ENCODE measurements at places on chromosomes 4 and X.

DNA sequence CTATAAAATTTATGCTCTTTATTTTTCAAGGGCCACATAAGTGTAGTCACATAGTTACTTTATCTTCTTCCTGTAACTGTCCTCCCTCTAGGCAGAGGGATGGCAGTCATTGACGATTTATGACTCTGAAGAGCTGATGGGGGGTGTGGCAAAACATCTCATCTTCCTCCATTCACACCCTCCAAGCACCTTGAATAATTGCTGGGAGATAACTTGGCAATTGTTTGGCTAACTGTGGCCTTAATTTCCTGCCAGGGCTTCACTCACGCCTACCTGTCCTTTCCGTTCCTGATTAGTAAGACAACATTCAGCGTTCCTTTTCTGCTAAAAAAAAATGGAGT lies 329.2 kb downstream of the ARHGAP10 start:
- DNase-seq, result no peak

DNA sequence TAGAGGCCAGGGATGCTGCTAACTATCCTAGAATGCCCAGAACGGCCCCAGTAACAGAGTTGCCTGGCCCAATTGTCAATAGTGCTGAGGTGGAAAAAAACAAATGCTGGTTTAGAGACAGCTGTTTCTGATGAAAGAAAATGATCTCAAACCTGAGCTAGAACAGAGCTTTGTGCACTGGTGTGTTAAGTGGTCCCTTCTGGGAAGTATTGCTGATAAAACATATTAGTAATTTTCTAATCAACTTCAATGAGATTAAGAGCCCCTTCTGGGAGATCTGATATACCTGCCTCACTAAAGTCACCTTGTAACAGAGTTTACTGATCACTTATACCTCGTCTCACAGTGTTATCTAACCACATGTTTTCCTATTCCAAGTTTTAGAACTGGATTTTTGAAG lies 42.1 kb downstream of the SMPX start:
- no peak for DNase-seq

- DNase-seq, result no peak
Measured at GRCh38 chr4:70761276-70761816, 39.6 kb downstream of the RUFY3 start.

- DNase-seq, result no peak
Measured at GRCh38 chrX:54530357-54530900, 410 bp downstream of the GNL3L start.

- DNase-seq, result no peak
Measured at GRCh38 chrX:8849458-8849857, 48.3 kb upstream of the FAM9A start.

DNA sequence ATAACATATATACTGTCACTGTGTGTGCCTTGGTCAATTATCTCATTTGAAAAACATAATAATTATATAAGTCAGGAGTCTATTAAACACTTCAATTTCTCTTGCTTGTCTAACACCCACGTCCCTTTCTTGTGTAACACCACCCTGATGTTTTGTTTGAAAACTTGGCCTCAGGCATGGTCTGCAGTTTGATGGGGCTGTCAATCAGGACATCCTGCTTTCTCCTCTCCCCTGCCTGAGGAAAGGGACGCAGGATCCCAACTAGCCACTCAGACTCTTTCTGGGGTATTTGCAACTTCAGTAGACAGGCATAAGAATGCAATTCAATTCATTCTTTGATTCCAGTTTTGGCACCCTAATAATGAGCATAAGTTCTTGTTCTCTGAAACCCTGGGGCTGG lies 48.8 kb downstream of the DKK2 start:
- DNase-seq, result no peak

- no peak for DNase-seq
Measured at GRCh38 chr4:106718548-106718947, 317.6 kb downstream of the DKK2 start.

DNA sequence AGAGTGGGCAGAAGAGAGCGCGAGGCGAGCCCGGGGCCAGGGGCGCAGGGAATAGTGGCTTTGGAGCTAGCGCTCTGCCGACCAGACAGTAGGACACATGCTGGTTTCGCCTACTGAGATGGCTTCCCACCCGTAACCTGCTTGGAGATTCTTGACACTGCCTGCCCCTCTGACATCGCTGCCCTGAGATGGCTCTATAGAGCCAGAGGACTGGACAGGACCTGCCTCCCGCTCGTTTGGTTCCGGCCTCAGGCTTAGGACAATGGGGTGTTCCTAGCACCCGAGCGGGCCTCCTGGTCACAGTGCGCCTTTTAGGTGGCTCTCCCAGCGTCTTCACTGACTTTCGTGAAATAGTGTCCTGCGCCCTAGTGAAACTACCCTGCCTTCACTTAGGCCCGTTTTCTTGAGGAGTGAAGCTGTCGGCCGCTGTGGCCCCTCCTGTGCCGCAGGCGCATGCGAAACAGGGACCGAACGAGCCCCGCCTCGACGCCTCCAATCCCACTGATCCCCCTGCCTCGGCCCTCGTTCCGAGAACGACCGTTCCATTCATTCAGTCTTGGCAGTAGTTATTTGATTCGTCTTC lies 608 bp downstream of the TAF1 start:
- no peak for DNase-seq

DNA sequence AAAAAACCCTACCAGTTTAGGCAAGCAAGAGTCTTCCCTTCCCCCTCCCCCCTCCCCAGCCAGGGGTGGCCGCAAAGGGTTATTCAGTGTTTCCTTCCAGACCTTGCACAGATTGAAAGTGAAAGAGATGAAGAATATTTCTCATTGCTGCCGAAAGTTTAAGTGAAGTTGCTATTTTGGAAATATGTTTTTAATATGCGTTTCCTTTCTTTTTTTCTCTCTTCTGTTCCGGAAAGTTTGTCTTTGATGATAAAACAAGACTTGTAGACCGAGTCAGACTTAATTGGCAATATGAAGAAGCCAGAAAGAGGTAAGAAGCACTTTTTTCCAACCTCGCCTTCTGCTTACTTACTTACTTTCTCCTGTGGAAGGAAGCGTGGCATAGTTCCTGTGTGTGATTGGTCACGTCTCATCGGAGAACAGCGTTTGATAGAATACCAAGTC lies 58.5 kb upstream of the CLCN4 start:
- no peak for DNase-seq

GRCh38 chr4:169109035-169109675 lies 99.1 kb upstream of the CBR4 start:
- DNase-seq, result no peak

GRCh38 chr4:180285796-180286195 lies 1957.4 kb upstream of the TENM3 start:
- DNase-seq, result no peak

GRCh38 chr4:139027776-139028175 lies 12.2 kb downstream of the NOCT start:
- no peak for DNase-seq

DNA sequence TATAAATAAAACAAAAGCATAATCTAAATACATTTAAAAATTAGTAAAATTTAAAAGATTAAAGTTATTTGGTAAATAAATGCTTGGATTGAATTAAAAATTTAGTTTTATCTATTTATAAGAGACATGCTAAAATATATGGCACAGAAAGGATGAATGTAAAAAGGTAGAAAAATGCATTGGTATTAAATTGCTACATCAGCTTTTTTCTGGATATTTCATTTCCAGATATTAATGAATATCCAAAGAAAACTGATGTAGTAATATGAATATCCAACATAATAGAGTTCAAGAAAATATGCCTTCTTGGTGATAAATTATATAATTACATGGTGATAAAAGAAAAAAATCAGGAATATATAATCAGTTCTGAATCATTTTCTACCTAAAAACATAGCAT lies 1743.9 kb downstream of the RPA4 start:
- no peak for DNase-seq

GRCh38 chr4:26953366-26953765 lies 92.7 kb downstream of the STIM2 start:
- no peak for DNase-seq

- no peak for DNase-seq
Measured at GRCh38 chr4:87560802-87561201, 31.6 kb upstream of the SPARCL1 start.

GRCh38 chr4:74537459-74537858 lies 92.5 kb downstream of the AREG start:
- no peak for DNase-seq

DNA sequence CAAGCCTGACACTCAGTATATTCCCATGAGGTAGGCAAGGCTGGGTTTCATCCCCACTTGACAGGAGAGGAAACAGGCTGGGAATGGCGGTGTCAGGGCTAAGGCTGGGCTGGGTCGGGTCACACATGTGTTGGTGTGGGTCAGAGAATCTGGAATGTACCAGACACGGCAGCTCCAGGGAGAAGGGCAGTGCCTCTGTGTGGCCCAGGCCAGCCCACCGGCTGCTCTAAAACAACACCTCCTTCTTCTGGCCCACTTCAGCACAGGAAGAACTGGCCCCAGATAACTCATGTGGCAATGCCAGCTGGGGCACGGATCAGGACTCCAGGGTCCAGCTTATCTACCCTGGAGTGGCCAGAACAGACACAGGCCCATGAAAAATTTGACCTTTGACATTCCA lies 6.3 kb downstream of the HAUS7 start:
- DNase-seq, result no peak

GRCh38 chrX:14027511-14028019 lies 2.1 kb downstream of the GEMIN8 start:
- DNase-seq, result peak; percentile 7

DNA sequence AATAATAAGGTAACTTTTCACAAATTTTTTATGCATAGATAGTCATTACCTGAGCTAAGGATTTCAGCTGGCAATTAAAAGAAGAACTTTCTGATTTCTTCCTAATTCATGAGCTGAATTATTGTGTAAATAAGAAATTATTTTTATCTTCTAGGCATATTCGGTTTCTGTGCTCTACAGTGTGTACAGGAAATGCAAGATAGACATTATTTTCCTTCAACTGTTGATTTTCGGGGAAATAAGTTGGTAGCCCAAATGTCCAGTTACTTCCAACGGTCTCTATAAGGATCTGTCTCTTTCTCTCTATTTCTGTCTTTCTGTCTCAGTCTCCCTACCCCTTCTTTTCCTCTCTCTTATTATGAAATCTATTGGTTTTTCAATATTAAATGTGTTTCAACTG lies 137.3 kb upstream of the CLNK start:
- no peak for DNase-seq

DNA sequence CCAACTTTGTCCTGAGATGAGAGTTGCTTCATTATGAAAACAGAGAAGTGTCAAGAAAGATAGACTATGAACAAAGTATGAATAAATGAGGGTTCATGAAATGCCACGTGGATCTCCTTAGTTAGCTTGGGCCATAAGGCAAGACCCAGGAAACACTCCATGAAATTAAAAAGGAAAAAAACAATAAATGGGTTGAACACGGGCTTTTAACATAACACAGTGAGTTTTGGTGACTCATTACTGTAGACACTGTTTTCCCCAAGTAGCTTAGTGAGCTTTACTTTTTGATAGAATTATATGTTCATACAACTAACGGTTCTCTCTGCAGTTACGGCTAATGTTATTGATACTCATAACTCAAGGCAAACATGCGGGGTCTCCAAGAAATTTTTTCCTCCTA lies 265.0 kb downstream of the DHX15 start:
- no peak for DNase-seq

DNA sequence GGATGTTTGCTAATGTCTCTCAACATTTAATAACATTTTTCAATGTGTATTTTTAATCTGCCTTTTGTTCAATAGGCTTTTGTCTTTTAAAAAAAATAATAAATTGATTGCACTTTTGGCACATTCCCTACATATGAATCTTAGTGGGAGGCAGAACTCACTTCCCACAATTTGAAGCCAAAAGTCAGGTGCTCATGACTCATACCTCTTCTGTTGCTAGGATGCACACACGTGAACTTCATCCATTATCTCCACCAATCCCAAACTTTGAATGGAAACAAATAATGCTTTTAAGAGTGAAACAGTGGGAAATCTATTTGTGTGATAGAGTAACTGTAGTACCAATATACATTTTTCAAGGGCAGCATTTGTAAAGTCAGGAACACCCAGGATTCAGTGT lies 260.5 kb downstream of the IQCM start:
- DNase-seq, result no peak

DNA sequence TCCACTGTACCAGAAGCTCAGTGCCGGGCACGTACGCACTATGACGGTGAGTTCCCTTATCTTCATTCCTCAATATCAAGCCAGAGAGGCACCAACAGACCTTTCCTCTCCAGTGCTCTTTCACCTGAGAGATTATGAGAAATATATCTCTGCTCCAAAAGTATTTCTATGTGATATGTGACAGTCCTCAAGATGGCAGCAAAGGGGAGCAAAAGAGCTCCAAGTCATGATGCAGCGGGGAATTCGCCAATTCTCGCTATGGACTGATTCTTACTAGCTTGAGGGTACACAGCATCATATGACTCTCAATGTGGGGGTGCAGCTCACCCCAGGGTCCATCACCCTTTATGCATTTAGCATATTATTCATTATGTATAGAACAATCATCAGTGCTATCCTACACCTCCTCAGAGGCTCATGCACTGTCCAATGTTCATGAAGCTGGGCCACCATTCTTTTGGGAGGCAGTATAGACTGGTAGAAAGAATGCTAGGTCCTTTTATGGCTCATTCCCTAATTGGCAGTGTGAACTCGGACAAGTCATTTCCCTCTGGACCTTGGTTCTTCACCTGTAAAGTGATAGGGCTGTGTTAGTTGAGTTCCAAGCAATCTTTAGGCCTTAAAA lies 12.8 kb upstream of the IQSEC2 start:
- no peak for DNase-seq

- DNase-seq, result no peak
Measured at GRCh38 chrX:135596495-135596894, 76.0 kb downstream of the INTS6L start.

All from AG04450 (cell line).